ENCODE measurements at places on chromosomes 16 and 17. TPM values are rescaled to one million over a fixed set of nuclear protein-coding genes. Genes with fewer than 3 reads are reported as not detected.

DNA sequence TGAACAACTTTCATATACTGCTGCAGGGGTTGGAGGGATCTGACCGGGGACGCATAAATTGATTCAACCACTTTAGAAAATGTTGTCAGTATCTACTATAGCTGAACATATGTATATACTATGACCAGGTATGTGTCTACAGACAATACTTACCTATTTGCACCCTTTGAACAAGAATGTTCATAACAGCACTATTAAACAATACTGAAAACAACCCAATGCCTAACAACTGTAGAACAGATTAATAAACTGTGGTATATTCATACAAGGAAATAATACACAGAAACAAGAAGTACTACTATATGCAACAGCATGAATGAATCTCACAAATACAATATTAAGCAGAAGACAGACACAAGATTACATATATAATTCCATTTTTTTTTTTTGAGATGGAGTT, 10.5 kb downstream of the BRIP1 start:
- H3K27ac ChIP-seq, result no peak overlapping the region
- H3K36me3 ChIP-seq, result no peaks in the 10 kb centered on the region
- H3K4me1 ChIP-seq, result no peaks in the 10 kb centered on the region
- H3K4me3 ChIP-seq, result no peak overlapping the region
- H3K27me3 ChIP-seq, result no peaks in the 10 kb centered on the region

Gene KRT28
- 0.87 TPM for total RNA-seq

GRCh38 chr16:3022684-3023414, 893 bp downstream of the HCFC1R1 start:
- H3K27ac ChIP-seq, result peak overlapping the region; percentile 94
- no peaks in the 10 kb centered on the region for H3K27me3 ChIP-seq
- H3K4me1 ChIP-seq, result peaks cover 35% of the 10 kb centered on the region
- H3K4me3 ChIP-seq, result peak overlapping the region; percentile 79
- DNase-seq, result no peak

- no peaks in the 10 kb centered on the region for H3K36me3 ChIP-seq
- H3K27me3 ChIP-seq, result no peaks in the 10 kb centered on the region
- H3K27ac ChIP-seq, result no peak overlapping the region
- no peaks in the 10 kb centered on the region for H3K4me1 ChIP-seq
Measured at GRCh38 chr17:6422654-6423241, 12.2 kb downstream of the AIPL1 start.

- H3K27ac ChIP-seq, result no peak overlapping the region
- no peak for DNase-seq
- H3K27me3 ChIP-seq, result no peaks in the 10 kb centered on the region
- H3K36me3 ChIP-seq, result no peaks in the 10 kb centered on the region
Measured at GRCh38 chr17:45679426-45679825, 104.7 kb upstream of the CRHR1 start.

DNA sequence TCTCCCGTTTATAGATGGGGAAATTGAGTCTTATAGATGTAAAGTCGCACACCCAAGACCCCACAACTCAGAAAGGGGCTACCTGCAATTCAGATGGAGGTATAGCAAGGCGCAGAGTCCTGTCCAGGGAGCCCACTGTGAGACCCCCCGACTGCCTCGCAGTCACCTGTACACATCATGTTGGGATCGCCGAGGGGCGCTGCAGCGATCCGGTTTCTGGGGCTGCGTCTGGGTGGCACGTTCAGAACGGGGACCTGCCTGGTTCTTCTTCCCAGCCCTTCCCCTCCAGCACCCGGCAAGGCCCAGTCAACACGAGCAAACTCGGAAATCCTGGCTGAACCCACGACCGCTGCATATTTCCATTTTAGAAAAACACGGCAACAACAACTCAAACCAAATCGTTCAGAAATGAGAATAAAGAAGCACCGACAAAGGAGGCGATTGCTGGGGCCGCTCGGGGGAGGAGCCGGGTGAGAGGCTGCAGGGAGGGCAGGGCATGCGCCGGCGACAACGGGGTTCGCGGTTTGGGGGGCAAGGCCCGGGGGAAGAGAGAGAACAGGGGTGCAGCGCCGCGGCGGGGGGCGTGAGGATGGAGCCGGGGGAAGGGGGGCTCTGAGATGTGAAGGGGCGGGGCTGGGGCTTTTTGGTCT, 643 bp downstream of the HSDL1 start:
- peaks cover 12% of the 10 kb centered on the region for H3K4me1 ChIP-seq
- H3K27me3 ChIP-seq, result no peaks in the 10 kb centered on the region
- H3K27ac ChIP-seq, result peak overlapping the region; percentile 82
- H3K36me3 ChIP-seq, result no peaks in the 10 kb centered on the region
- peak overlapping the region; percentile 98 for H3K4me3 ChIP-seq

Gene NOD2
- total RNA-seq, result 1.6 TPM

DNA sequence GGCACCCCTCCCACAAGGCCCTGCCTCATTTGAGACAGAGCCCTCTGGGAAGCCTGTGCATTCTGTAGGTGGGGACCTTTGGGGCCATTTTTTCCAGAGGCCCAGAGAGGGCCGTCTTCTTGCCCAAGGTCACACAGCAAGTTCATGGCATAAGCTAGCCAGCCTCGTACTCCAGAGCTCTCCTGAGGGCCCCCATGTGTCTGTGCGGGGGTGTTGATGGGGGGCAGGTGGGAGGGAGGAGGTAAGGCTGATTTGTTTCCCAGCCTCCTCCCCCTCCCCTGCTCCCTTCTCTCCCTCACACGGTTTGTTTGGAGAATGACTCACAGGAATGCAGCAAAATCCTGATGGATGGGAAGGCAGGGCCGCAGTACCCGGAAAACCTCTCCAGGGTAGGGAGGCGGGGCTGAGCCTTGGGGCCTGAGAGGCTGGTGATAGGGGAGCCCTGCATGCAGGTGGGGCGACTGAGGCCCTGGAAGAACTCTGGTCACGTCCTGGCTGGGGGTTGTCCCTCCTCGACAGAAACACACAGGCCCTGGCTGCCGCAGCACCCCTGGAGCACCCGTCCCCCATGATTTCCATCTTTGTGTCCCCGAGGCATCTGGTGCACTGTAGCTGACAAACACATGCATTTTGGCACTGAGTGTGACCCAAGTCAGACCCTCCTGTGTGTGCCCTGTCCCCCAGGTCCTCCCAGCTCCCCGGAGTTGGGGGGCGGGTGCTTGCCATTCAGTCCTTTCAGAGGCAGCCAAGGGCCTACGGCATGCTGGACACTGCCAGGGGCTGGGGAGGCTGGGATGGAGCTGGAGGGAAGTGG, 29.7 kb downstream of the RAI1 start:
- H3K27ac ChIP-seq, result peak overlapping the region; percentile 39
- no peak for DNase-seq
- H3K27me3 ChIP-seq, result no peaks in the 10 kb centered on the region
- H3K4me1 ChIP-seq, result peaks cover 42% of the 10 kb centered on the region
- H3K36me3 ChIP-seq, result no peaks in the 10 kb centered on the region

DNA sequence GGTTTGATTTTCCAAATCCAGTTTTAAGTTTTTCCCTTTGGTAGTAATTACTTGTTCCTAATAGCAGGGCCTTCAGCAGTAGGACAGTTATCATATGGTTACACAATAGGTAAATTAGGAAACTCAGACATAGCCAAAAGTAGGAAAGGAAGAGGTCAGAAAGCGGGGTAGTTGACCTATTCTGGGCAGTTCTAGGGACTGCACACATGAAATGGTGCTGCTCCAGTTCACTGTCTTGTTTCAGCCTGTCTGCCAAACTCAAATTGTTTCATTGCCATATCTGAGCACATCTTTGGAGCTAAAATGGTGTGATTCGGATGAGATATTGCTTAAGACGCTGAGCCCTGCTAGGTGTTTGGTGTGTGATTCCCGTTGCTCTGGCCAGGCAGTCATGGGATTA, 56.7 kb downstream of the TANGO6 start:
- H3K27ac ChIP-seq, result no peak overlapping the region
- DNase-seq, result no peak
- no peaks in the 10 kb centered on the region for H3K4me1 ChIP-seq

Gene EFCAB13
- 23.2 TPM for total RNA-seq

- no peaks in the 10 kb centered on the region for H3K4me1 ChIP-seq
- no peaks in the 10 kb centered on the region for H3K27me3 ChIP-seq
- DNase-seq, result no peak
- no peaks in the 10 kb centered on the region for H3K36me3 ChIP-seq
- H3K27ac ChIP-seq, result no peak overlapping the region
Measured at GRCh38 chr16:68592466-68593337, 52.4 kb upstream of the CDH3 start.

Gene CCL14
- total RNA-seq, result 12.3 TPM

DNA sequence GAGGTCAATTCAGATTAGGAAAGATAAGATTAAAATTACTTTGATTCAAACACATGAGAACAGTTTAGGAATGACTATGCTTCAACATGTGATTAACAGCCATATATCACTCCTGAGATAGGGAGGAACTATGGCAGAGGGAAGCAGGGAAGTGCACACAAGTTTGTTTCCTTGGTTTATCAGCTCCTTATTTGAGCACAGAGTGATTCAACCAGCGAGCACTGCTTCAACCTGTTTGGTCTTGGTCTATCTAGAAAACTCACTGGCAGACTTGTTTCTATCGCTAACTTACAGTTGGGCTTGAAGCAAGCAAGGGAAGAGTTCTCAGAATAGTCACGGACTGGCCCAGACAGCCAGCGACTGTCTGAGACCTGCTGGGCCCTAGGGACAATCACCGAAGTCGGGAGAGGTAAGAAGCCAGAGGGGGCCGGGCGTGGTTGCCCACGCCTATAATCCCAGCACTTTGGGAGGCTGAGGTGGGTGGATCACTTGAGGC, 23.5 kb downstream of the TUBG1 start:
- H3K36me3 ChIP-seq, result no peaks in the 10 kb centered on the region
- H3K4me3 ChIP-seq, result no peak overlapping the region
- no peaks in the 10 kb centered on the region for H3K4me1 ChIP-seq
- H3K27me3 ChIP-seq, result no peaks in the 10 kb centered on the region

Gene SPNS3
- 1.4 TPM for total RNA-seq

DNA sequence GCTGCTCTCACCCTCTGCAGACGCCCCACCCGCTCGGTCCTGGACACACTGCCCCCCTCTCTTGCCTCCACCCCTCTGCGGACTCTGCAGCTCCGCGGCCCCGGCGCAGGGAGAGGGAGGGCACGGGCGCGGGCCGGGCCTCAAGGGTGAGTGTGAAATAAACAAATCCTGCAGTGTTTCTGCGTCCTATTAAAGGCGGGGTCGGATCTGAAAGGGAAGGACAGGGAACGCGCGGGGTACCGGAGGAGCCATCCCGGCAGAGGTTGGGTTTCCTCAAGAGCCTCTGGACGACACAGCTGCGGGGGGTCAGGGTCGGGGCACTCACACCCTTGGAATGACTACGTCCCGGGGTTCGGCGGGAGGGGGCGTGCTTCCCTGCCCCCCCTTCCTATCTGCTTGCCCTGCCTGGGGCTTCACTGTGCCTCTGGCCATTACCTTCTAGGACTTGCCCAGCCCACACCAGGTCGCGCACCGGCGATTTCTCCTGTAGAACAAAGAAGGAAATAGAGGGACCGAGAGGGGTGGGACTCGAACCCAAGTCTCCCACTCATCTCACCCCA, 466 bp upstream of the HSF4 start:
- H3K27me3 ChIP-seq, result no peaks in the 10 kb centered on the region
- H3K4me1 ChIP-seq, result peaks cover 15% of the 10 kb centered on the region
- H3K36me3 ChIP-seq, result no peaks in the 10 kb centered on the region
- no peak for DNase-seq

- DNase-seq, result peak; percentile 41
- H3K4me1 ChIP-seq, result no peaks in the 10 kb centered on the region
- no peak overlapping the region for H3K4me3 ChIP-seq
- H3K36me3 ChIP-seq, result no peaks in the 10 kb centered on the region
Measured at GRCh38 chr16:67987460-67988160, 7.3 kb upstream of the DPEP3 start.

DNA sequence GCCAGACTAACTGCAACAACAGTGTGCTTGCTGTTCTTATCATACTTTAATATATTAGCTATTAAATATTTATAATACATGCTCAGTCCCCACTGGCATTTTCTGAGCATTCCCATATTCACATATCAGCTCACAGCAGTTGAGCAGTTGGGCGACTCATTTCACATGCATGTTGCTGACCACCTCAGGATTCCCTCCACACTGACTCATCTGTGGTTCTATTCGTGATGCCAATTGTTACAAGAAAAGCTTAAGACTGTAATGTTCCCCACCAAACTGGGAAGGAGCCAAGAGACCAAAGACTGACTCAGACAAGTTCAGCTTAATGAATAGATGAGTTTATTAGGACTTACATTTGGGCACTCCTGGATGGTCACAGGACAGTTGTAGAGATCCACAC, 100.3 kb upstream of the KIF2B start:
- no peak for DNase-seq
- no peaks in the 10 kb centered on the region for H3K36me3 ChIP-seq
- no peak overlapping the region for H3K4me3 ChIP-seq

DNA sequence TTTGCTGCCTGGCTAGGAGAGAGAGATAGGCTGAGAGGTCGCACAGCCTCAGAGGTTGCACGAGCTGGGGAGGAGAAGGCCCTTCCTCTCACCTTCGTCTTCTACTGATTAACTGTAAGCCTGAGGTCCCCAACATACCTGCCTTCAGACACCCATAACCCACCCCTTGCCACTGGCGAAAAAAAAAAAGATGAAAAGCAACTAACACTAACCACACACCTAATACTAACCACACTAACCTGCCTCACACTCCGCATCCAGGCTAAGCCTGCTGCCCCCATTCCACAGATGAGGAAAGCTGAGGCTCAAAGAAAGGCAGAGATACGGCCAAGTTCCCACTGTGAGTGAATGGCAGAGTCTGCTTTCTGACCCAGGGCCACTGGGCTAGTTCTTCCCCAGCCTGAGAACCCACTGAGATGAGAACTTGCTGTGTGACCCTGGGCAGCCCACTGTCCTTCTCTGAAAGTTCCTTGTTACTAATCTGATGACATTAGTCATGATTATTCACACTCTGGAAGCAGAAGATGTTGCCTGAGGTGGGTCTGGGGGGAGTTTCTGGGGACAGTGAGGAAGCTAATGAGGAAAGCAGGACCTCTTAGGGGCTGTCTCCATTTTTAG, 4.6 kb downstream of the IL21R start:
- no peaks in the 10 kb centered on the region for H3K4me1 ChIP-seq
- no peaks in the 10 kb centered on the region for H3K27me3 ChIP-seq
- H3K36me3 ChIP-seq, result no peaks in the 10 kb centered on the region
- no peak for DNase-seq

Gene MYH13
- total RNA-seq, result 0.37 TPM

Gene REXO5
- total RNA-seq, result 234 TPM

Gene ALOX12B
- total RNA-seq, result 0.87 TPM

DNA sequence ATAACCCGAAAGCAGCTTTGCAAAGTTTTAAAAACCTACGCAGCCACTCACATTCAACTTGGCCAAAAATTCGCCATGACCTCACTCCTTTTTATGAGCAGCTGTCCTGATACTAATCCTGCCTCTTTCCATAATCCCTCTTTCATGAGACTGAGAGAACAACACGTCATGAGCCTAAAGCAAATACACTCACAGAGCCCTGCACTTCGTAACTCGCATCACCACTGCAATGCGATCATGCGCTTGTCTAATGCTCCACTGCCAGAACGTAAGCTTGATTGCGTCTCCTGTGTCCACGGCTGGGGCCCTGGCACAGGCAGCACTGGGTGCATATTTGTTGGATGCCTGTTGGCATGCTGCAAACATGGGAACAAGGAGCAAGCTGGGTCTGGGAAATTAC, 36.2 kb downstream of the CDRT4 start:
- no peak for DNase-seq
- H3K27me3 ChIP-seq, result no peaks in the 10 kb centered on the region
- H3K4me1 ChIP-seq, result peaks cover under 1% of the 10 kb centered on the region
- H3K27ac ChIP-seq, result no peak overlapping the region

Data from testis (tissue), 5 donors.